Fibroblast of skin of right biceps (primary cell): ENCODE measurements at places on chromosomes 11 and 22.

DNA sequence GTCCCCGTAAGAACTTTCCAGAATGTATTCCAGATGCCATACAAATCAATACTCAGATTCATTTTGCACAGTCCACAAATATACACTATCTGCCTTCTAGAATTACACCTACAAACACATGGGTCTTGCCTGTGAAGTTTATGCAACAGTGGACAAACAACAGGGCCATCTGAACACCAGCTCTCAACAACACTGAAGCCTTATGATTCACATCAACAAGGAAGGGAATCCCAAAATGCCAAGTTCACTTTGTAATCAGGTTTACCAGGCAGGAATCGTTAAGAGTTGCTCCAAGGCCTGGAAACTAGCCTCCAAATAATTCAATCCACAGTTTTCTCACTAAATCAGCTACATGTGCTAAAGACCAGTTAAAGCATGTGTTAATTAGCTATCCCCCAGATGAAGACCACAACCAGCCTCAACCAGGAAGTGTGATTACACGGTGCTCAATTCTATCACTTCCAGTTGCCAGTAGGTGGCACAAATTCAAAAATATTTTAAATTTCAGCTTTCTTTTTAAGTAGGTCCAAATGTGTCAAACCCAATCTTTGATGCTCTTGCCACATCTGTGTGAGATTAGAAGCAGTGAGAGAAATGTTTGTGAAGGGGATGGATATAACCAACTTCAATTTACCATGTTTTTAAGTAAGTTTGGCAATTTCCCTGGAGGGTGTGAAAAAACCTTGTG, 139.1 kb upstream of the BDNF start:
- peak; percentile 51 for DNase-seq

- no peak for DNase-seq
Measured at GRCh38 chr11:72218251-72218745, 1.7 kb downstream of the FOLR2 start.

- no peak for DNase-seq
Measured at GRCh38 chr11:2742611-2743426, 43.0 kb upstream of the KCNQ1OT1 start.

- peak; percentile 40 for DNase-seq
Measured at GRCh38 chr11:14418801-14419417, 59.9 kb upstream of the RRAS2 start.

GRCh38 chr22:30680991-30681770, 13.5 kb upstream of the OSBP2 start:
- DNase-seq, result no peak

DNA sequence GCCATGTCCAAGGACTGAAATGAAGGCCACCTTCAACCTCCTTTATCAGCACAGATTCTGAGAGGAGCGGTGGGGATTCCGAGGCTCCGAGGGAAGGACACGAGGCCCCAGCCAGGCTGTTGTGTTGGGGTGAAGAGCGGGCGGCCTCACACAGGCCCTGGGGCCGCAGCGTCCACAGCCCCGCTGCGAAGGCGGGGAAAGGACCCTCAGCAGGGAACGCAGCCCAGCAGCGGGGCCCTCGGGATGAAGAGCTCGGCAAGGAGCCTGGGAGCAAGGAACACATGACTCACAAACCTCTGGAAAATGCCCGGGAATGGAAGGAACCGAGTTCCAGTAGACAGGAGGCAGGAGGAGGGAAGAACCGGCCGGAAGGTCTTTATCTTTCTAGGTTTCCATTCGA, 227.2 kb downstream of the BRD1 start:
- no peak for DNase-seq

GRCh38 chr22:47113853-47114415, 351.5 kb downstream of the TBC1D22A start:
- no peak for DNase-seq

DNA sequence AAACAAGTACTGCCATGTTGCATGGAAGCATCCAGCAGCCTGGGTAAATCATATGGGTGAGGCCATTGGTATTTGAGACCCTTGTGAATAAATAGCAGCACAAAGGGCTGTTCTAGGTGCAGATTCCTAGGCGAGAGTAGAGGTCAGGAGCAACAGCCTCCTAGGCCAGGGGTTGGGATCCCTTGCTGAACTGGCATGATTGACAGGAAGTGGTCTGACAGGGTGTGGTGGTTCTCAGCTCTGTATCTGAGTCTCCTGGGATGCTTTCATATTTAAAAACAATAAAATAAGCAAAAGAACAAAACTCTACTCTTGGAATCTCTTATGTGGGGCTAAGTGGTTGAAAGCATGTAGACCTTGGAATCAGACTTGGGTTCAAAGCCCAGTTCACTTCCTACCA, 35.8 kb downstream of the INSC start:
- DNase-seq, result no peak

DNA sequence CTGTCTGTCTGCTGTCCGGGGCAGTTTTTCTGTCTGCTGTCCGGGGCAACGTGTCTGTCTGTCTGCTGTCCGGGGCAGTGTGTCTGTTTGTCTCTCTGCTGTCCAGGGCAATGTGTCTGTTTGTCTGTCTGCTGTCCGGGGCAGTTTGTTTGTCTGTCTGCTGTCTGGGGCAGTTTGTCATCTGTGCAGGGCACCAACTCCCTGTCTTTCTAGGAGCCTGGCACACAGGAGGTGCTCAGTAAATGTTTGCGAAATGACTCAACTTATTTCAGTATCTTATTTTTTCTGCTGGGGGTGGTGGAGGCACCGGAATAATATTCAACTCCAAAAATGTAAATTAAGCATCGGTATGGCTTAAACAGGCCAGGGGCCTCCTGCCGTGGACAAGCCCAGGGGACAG, 12.0 kb upstream of the TTLL12 start:
- DNase-seq, result no peak

DNA sequence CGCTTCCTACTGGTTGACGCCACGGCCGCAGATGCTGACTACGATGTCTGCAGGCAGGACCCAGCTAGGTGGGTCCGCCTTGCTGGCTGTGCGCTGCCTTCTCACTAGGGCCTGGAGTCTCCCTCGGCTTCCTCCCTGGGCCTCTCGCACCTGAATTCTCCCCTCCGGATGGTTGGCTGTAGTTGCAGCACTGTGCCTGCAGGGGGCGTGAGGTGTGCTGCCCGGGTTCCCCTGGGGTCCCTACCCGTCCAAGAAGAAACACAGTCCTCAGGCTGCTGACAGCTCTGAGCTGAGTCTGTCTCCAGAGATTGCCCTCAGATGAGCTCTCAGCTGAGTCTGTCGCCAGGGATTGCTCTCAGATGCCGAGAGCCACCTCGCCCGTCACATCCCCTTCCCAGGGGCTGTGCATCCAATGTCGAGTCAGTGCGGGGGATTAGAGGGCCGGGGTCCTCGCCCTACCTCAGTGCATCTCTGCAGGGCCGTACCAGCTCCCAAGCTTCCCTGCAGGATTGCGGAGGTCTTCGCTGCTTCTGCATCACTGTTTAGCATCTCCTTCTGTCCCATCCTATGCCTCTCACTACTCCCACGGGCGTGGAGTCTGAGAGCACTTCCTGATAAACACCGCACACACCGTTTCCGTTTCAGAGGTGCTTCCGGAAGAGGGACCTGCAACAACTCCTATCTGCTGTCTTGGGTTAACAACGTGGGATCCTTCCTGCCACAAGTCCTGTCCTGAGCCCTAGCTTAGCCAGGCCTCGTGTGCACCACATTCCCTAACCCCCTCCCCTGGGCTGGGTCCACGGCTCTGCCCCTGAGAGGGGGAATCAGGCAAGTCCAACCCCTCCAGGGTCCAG, 196.9 kb downstream of the CSNK2A3 start:
- no peak for DNase-seq

GRCh38 chr11:72661486-72661885, 12.7 kb downstream of the PDE2A start:
- DNase-seq, result no peak

- DNase-seq, result no peak
Measured at GRCh38 chr11:36817336-36817965, 219.4 kb upstream of the RAG2 start.

GRCh38 chr22:24703101-24703500, 71.4 kb downstream of the PIWIL3 start:
- DNase-seq, result no peak

DNA sequence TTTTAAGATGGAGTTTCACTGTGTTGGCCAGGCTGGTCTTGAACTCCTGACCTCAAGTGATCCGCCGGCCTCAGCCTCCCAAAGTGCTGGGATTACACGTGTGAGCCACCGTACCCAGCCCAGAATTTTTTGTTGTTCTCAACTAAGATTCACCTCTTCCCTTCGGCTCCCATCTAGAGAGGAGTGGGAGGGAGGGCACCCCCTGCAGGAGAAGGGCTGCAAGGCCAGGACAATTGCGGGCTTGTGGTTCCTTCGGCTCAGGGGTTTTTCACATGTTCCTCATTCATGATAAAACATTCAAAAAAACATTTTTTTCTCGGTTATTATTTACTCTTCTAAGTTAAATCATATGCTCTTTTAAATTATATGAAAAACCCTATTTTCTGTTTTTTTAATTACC, 201.1 kb upstream of the LRRC4C start:
- DNase-seq, result no peak
